GM10248 (cell line): ENCODE measurements at places on chromosomes 7 and 10.

DNA sequence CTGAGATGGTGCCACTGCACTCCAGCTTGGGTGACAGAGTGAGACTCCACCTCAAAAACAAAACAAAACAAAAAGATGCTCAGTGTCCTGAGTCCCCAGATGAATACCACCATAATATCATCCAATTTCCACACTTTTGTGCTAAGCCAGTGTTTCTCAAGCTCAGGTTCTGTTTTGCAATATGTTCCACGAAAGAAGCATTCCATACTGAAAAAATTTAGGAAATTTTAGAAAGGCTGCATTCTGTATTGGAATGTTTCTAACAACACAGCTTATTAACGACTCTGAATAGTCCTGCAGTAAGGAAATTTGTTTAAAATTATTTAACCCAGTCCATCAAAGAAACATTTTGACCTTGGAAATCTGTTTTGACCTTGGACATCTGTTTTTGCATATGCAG lies 142.4 kb downstream of the EPC1 start:
- no peak for DNase-seq

DNA sequence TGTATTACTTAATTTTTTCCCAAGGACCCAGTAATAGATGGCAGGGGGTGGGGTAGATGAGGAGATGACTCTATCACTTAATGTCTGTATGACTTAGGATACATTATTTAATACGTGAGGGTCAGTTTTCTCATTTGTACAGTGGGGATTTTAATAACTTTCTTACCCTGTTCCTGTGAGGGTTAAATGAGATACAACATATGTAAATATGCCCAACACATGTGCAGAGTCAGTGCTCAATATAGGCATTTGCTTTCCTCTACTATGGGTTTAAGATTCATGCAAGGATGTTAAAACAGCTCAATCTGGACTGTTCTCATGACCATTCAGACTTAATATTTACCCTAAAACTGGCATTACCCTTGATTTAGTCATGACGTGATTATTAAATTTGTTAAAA lies 31.2 kb downstream of the ST7 start:
- DNase-seq, result no peak

- DNase-seq, result no peak
Observed at GRCh38 chr7:43926798-43927123, 525 bp downstream of the UBE2D4 start.

GRCh38 chr10:10508211-10508610 lies 509.5 kb upstream of the CELF2 start:
- no peak for DNase-seq

DNA sequence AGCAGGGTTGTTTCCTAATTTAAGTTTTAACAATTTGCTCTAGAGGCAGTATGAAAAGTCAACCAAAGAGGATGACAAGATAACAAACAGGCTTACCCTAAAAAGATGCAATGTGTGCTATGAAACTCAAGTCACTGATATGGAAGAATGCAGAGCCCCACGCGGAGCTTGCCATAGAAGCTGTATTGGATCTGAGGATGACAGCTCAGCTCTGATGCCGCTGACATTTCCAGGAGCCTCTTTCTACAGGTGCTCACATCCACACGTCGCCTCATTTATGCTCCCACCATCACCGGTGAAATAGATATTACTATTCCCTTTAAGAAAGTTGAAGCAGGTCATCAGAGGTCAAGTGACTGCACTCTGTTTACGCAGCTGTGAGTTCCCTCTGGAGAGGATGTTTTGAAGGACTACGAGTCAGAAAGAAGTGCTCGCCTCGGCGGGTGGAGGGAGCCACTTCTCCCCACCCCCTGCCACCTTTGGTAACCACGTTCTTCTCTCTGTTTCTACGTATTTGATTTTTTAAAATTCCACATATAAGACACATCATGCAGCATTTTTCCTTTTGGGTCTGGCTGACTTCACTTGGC lies 275.4 kb downstream of the GLRX3 start:
- DNase-seq, result no peak

DNA sequence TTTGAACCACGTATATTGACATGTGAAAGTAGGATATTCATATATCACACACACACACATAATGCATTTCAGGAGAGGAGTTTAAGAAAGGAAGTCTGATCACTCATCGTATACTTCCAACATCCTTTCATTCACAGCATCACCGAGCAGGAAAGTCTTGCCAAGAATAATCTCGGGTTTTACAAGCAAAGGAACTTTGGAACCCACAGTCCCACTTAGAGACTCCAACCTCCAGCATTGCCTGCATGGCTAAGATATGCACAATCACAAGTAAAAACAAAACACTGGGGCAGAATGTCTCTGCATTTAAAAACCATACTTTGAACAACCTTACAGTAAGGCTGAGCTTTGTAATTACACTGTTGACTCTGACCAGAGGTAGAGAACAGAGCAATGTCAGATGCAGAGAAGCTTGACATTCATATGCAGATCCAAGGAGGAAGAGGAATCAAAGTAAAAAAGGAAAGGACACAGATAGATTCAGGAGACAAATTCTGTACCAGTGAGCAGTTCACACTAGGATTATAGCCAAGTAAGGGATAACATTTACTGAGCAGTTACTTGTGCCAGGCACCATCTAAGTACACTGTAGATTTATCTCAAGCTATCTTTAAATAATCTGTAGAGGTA lies 14.8 kb downstream of the THSD7A start:
- no peak for DNase-seq

DNA sequence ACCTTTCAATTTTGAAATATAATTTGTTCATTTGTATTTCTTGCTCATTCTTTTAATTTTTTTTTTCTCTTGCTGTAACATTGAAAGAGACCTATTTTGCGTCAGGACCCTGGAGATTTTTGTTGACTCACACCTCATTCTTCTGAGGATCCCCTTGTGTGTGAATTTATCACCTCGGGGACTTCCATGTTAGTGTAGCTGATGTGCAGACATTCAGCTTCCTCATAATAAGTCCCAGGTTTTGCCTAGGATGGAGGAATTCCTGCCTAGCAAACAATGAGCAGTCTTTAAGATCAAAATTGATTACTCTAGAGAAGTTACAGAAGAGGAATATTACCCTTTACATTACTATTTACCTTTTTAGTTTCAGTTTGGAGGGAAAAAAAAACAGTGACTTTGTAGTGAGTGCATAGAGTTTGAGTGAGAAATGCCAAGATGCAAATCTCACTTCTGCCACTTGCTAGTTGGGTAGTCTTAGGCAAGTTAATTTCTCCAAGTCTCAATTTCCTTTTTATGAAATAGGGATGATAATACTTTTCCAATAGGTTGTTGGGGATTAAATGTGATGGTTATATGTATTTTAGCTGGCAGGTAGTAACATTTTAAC lies 14.3 kb downstream of the TES start:
- no peak for DNase-seq
